ENCODE measurements at places on chromosomes 5 and 9.

DNA sequence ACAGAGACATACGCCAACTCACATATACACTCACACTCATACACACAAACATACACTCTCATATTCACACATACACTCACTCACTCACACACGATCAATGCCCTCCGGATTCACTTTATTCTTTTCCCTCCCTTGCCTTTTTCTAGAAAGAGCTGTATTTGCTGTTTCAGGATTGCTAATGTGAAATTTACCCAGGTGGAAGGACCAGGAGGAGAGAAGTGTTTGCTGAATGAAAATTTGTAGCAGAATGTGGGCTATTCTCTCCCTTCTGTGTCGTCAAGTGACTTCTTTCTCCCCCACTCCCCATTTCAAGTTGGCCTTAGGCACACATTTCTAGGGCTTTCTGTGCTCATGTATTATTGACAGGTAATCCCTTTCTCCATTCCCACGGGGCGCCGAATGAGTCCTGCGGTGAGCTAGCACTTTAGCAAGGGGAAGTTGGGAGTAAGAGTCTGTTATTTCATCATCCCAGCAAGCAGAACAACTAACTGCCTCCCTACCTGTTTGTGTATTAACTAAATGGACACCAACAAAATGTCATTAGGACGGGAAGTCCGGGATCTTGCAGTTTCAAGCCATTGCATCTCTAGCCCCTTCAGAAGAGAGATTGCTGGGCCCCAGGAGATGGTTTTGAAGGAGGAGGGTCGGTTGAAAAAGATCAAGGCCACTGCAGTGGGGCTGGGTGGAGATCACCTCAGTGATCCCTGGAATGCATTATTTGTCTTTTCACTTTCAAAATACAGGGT is 97.1 kb upstream of the TAF11L2 start:
- peak; percentile 93 for DNase-seq

GRCh38 chr5:79229357-79230174 is 6.4 kb upstream of the JMY start:
- no peak for DNase-seq

DNA sequence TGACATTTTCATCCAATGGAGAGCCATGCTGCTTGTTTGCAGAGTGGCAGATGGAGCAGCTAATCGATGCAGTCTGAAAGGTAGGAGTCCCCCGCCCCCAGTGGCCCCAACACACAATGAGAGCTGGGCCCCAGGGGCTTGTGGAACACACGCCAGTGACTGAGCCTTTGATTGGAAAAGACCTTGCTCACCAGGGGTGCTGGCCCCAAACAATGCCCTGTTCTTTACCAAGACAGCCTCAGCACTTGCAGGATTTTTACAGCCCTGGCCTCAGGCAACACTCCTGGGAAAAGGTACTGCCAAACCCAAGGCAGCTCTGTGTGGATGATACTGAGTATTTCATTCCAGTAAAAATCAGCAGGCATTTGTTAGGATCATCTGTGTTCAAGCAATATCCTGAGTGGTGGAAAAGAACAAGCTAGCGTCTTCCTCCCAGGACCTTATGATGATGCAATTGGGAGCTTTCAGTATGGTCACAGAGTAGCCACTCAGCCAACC is 276.8 kb upstream of the CLINT1 start:
- no peak for DNase-seq

DNA sequence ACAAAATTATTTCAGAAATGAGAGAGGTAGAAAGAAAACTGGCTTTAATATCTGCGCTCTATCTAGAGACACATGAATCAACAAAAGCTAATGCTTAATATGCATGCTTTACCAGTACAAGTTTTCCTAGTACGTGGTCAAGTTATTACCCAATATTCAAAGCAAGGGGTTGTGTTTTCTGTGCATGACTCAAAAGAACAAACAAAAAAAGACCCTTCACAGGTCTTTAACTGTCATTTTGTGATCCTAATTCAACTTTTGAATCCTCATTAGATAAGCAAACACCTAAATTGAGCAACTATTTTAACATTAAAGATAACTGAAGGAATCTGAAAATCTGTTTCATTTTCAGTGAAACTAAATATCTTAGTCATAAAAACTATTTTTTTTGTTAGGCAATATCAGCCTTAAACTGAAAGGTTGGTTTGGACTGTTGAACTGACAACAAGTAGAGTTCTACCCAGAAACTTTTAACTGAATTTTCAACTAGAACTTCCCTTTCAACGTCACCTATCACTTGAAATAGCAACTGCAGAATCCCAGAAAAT is 12.5 kb downstream of the ST8SIA4 start:
- DNase-seq: peak; percentile 79

GRCh38 chr5:176836811-176837706 is 26.7 kb downstream of the UNC5A start:
- no peak for DNase-seq

DNA sequence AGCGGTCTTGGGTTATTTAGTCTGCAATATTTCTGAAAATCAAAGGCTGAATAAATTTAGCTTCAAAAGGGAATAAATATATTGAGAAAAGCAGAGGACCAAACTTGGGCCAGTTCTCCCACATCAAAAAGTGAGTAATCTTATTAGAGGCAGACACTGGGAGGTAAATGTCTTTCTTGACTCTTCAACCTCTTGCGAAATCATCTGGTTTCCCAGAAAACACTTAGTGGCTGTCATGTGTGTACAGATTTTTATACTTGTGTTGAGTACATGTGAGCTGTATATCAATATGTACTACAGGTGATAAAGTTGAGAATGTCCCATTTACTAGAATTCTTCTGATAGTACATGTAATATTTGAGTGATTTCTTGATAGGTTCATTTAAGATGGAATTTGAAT is 454.9 kb downstream of the PRR16 start:
- DNase-seq: peak; percentile 11

DNA sequence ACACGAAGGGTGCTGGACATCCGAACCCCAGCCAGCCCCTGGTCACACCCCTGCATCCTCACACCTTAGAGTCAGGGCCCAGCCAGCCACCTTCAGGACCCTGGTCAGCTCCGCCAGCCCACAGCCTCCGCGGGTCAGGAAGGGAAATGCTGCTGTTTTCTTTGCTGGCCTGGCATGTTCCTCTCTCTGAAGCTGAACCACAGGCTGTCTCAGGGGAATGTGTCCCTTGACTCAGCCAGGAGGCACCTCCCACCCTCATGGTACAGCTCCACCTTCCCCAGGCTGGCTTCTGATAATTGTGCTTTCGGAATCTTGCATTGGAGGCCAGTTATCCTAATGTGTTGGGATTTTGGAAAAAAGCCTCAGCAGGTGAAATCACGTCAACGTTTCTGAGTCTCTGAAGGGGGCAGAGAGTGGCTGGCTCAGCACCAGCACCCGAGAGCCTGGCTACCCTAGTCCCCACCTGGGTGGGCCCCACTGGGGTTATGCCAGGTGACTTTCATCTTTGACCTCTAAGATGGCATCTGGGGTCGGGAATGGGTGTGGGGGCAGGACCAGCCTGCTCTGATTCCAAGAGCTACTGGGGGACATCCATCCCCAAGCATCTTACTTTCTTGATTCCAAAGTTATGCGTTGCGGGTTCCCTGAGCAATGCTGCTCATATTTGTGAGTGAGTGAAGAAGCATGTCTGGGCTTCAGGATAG is 9.8 kb upstream of the OLFM1 start:
- DNase-seq: peak; percentile 85

GRCh38 chr9:8713149-8713810 is 913.7 kb upstream of the DMAC1 start:
- no peak for DNase-seq

- DNase-seq: peak; percentile 36
These were observed 82.5 kb upstream of the ZBTB43 start for GRCh38 chr9:126722252-126722921.

DNA sequence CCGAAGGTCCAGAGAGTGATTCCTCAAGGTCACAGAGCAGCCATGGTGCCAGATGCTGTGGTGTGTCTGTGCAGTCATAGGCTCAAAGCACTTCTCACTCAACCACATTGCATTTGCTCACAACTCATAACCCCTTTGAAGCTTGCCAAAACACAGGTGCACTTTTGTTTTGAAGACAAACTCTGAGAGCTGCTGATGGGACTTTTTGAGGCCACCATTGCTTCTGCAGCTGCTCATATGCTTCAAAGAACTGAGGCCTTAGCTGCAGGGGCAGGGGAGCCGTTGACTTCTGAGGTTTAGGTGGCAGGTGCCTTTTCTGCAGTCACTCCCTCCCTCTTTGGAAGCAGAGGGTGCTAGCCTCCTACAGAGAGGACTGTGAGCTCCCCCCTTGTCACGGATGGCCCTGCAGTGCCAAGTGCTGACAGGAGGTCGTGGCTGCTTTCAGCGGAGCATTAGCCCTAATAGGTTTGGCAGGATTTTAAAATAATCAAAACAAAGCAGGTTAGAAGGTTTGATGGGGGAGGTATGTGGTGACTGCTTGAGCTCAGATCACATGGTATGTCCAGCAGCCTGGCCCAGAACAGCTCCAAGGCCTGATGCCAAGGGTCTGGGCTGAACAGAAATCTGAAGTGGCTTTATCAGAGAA is 232.1 kb downstream of the MAN2A1 start:
- DNase-seq: no peak

- DNase-seq: no peak
These were observed 1078.3 kb upstream of the DMAC1 start for GRCh38 chr9:8877753-8878494.

GRCh38 chr9:133269537-133270362 is 5.3 kb downstream of the ABO start:
- DNase-seq: peak; percentile 64

- DNase-seq: no peak
These were observed 1027.0 kb upstream of the COX7C start for GRCh38 chr5:85590764-85591163.

DNA sequence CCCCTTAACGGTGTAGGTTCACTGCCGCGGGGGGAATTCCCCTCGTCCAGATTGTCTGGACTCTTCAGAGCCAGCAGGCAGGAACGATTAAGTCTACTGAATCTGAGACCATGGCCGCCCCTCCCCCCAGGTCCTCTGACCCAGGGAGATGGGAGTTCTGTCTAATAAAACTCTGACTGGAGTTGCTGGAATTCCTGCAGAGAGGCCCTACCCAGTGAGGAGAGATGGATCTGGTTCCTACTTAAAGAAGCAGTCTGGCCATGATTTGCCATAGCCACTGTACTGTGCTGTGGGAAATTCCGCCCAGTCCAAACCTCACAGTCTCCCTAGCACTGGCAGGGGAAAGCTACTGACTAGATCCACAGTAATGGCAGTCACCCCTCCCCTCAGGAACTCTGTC is 237.7 kb upstream of the RASA1 start:
- no peak for DNase-seq

DNA sequence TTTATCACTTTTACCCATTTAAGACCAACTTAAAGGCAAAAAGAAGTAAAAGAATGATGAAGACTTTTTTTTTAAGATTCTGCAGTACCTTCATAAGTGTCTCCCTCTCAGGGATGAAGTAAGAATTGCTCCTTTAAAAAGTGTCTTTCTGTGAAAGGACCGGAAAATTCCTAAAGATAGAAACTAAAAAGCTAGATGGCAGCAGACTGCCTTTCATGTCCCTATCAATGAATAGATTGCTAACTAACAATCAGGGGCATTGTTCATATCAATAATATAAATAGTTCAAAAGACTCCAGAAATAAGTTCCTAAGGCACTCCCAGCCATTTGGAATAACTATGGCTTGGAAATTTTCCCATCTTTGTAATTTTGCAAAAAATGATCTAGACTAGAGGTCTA is 558.0 kb downstream of the PDE4D start:
- DNase-seq: no peak

DNA sequence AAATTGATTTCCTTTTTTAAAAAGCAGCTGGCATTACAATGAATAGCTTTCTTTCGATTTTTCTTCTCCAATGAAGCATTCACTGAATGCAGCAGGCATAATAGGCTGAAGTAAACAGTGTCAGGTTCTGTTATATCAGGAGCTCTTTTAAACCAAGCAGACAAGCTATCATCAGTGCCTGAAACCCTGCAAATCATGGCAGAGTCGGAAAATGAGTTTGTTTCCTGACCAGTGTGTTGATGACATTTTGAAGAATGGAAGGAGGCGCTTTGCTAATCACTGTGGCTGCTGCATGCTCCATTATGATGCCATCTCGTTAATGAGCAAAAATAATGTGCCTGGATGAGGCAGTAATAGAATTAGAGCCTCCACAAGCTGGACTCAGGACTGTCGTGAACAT is 284.5 kb downstream of the ZNF608 start:
- no peak for DNase-seq

- peak; percentile 79 for DNase-seq
These were observed 29.4 kb downstream of the SH3RF2 start for GRCh38 chr5:145965804-145966203.

GRCh38 chr9:122695696-122696095 is 20.8 kb downstream of the OR1L3 start:
- DNase-seq: peak; percentile 6

GRCh38 chr9:96150324-96151227 is 151.4 kb downstream of the HSD17B3 start:
- peak; percentile 91 for DNase-seq

DNA sequence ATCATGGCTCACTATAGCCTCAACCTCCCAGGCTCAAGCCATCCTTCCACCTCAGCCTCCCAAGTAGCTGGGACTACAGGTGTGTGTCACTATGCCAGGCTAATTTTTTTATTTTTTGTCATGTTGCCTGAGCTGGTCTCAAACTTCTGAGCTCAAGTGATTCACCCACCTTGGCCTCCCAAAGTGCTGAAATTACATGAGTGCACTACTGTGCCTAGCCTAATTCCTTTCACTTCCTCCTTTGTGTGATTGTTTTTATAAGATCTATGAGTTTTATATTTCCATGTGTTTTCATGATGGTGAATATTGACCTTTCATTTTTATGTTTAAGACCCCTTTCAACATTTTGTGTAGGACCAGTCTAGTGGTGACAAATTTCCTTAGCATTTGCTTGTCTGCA is 55.2 kb upstream of the IL12B start:
- peak; percentile 14 for DNase-seq

Measured in NB4 (cell line).